ENCODE measurements at places on chromosomes 5 and 9.

GRCh38 chr5:151602806-151603205 is 11.7 kb upstream of the FAT2 start:
- DNase-seq, result peak; percentile 59

DNA sequence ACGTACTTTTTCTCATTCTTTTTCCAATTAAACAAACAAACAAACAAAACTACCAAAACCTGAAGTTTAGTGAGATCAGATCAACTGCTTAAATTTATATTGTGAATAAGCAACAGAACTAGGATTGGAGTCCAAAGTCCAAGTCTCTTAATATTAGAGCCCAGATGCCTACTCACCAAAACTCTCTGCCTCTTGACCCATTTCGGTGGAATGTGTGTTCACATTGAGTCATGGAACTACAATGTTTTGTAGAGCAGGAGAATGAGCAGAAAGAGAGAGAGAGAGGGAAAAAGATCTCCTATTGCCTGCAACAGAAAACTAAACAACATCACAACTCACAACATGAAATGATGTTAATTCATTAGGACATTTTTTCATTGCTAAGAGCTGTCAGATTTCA is 751.1 kb downstream of the TLR4 start:
- no peak for DNase-seq

- DNase-seq, result no peak
These were observed 78.4 kb downstream of the MAP1B start for GRCh38 chr5:72185496-72186329.

DNA sequence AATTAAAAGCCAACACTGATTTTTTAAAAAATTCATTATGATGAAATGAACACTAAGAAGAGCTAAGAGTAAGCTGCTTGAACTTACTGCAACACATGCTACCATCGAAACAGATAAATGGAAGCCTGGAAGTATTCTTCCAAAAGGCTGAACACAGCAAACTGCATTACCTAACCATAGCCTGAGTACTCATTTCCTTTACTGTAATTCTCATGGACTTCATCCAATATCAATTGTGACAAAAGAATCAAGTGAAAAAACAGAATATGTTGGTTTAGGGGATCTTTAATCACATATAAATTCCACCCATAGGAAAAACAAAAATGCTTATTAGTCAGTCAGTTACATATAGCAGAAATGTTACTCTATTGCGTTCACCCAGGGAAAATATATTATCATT is 68.5 kb downstream of the DROSHA start:
- DNase-seq, result no peak

GRCh38 chr5:120794121-120794520 is 330.0 kb downstream of the PRR16 start:
- no peak for DNase-seq

- DNase-seq, result peak; percentile 23
These were observed 73.5 kb upstream of the TMEM215 start for GRCh38 chr9:32709871-32710270.

DNA sequence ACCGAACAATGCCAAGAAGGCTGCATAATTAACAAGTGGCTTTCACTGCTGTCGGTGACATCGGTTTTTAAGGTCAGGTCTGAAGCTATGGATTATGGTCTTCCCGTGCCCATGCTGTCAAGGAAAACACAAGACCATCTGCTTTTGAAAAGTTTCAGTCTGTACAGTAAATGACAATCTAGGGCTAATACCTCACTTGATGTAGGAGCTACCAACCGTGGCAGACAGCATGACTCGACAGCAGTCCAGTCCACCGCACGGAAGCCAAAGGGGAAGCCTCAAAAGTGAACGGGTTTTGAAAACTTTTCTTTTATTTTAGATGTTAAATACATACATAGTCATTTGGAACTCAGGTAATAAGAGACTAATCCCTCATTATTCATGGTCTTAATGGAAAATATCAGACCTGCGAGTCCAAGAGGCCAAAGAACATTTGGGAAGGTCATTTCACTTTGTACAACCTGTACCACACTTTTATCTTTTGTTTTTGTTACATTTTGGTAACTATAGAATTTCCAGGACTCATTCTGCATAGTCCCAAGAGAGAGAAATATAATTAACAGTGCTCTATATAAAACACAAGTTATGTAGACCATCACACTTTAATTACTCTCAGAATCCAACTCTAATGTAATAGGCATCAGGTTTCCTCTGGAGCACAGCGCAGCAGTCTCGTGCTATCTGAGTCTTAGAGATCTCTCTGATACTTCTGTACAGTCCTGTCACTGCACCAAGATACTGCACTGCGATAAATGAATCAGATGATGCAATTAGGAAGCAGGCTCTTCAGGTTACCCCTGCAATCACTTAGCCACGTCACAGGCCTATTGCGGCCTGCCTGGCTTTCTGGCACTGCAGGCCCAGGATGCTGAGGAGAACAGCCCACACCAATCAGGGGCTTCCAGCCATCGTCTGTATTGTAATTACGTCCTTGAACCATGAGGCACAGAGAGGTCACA is 184.9 kb downstream of the FANCC start:
- no peak for DNase-seq

Measured in bronchial epithelial cell (primary cell).